ENCODE measurements at places on chromosomes 11 and 22.

DNA sequence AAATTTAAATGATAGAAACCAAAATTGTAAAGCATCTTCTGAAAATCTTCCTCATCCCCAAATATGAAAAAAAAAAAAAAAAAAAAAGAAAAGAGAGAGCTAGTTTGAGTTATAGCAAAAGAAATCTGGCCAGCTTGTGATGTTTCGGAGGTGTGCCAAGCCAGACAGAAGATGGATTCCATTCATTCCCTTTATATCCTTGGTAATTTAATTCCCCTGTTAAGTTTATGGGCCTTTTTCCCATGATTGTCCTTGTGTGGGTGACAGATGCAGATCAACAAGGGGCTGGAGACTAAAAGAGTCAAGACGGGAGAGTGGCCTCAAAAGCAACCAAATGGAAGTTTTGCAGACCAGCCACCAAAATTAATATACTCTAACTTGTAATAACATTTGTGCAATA lies 47.6 kb upstream of the PARVA start:
- DNase-seq: no peak

- DNase-seq: no peak
Measured at GRCh38 chr11:103086461-103086860, 5.5 kb downstream of the DCUN1D5 start.

- no peak for DNase-seq
Measured at GRCh38 chr11:65479184-65480145, 19.4 kb upstream of the MALAT1 start.

GRCh38 chr11:1829039-1829820 lies 5.6 kb upstream of the SYT8 start:
- DNase-seq: no peak

- DNase-seq: no peak
Measured at GRCh38 chr11:5690736-5691135, 1.1 kb downstream of the TRIM22 start.
